GM04503 (cell line): ENCODE measurements at places on chromosomes 13 and 19.
A peak's percentile ranks its signal among the peaks of the same experiment; 100 is the strongest.

DNA sequence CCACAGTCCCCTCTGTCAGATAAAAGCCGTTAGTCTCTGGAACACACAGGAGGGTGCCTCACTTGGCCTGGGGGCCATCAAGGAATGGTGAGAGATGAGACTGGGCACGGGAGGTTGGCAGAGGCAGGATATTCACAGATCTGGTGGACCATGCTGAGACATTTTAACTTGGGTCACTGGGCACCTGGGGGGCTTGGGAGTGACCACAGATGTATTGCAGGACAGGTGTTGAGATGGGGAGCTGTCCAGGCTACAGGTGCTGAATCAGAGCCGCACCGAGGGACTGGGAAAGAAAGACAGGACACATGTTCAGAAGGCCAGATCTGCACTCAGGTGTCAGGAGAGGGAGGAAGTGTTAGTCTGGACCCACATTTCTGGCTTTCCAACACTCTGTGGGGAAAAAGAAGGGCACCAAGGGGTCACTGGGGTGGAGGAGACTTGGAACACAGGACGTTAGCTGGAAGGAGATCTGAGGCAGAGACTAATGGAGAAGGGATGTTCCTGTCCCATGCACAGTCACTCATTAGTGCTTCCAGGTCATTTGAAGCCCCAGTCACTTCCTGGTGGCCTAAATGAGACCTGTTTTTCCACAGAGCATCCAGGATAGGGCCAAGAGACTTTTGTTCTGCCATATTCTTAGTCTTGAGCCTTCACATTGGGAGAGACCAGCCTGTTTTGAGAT is 56.1 kb downstream of the CHST8 start:
- no peak for DNase-seq

DNA sequence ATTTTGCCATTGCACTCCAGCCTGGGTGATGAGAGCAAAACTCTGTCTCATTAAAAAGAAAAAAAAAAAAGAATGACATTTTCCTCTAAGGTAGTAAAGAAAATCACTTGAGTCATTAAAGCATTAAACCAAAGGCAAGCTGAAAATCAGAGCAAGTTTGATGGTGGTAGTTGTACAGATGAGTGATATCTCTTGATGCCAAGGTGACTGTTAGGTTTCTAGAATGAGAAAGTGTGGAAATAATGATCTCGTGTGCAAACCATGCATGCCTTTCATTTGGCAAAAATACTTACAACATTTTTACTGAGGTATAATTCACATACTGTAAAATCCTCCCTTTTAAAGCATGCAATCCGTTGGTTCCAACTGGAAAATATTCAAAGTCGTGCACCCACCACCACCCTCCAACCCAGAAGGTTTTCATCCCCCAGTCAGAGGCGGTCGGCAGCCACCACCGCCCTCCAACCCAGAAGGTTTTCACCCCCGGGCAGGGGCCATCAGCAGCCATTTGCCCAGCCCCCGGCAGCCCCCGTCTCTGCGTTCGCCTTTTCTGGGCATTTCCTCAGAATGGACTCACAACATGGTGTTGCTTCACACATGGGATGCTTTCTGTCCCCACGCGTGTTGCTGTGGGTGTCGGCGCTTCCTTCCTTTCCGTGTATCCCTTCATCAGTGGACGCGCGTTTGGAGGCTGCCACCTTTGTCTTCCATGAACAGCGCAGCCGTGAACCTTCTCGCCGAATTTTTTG is 90.2 kb downstream of the ATP11A start:
- peak; percentile 12 for DNase-seq

DNA sequence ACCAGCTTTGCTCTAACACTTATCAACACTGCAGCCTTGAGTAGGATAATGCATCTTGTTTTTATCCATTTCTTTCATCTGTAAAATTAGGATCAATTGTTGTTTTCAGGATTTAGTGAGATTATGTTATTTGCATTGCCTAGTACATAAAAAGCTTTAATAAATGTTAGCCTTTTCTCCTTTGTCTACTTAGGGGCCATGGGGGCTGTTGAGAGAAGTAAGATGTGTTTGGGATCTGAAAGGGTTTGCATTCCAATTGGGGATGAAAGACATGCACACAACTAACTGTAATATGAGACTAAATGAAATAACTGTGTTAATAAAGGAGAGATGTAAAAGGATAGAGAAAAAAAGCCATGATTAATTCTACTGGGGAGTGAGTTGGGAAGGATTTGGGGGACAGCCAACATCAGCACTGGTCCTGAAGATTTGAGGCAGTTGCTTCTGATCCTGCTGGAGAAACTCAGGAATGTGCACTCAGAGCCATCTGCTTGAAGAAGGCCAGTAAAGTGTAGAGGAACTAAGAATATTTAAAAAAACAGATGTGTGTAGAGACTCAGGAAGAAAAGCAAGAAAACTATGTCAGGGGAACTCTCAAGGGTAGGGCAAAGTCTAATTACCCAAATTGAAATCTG is 236.3 kb downstream of the OLFM4 start:
- no peak for DNase-seq

DNA sequence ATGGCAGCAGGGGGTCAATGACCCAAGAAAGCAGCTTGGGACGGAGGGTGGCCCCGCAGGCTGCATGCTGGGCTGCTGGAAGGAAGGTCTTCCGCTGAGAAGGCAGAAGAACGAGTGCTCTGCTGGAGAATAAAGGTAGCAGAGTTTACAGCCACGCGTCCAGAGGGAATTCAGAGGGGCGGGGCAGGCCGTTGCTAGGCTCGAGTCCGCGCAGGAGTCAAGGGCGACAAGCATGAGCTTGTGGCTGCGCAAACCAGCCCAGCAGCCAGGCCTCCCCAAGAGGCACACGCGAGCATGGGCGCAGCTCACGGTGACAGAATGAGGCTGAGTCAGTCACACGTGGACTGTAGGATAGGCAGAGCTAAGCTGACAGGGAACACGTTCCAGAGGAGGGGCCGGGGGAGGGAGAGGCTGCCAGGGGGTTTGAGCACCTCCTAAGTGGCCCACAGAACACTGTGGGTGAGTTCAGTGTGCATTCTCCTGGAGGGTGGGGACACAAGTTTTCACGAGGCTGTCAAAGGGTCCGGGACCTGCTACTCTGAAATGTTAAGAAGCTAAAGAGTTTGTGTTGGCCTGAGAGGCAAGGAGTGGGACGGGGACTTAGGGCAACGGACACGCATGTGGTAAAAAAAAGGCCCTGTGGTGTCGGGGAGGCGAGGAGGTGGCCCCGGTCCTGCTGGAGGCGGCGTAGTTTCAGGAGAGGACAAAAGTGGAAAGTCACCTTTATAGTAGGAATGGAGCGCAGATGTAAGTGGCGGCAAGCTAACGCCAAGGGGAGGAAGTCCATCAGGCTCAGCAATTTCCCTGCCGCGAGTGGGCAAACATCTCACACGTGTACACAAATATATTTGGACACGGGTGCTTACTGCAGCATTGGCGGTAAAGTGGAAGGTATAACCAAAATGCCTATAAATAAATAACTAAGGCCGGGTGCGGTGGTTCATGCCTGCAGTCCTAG is 17.7 kb downstream of the RFX2 start:
- DNase-seq, result peak; percentile 82

DNA sequence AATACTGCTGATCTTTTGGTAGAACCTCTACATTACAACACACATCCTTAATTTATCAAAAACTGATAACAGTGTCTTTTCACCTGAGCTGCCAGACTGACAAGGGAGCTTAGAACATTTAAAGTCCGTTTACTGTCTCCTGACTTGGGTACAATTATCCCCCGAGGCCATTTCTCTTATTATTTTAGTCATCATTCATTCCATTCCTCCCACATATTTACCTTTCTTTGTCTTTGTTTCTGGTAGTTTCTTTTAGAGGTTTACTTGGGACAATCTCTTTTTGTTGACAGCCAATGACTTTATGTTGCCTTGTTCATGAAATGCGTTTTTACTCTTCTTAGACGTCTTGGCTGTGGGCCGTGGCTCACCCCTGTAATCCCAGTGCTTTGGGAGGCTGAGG is 186.9 kb downstream of the PCCA start:
- DNase-seq, result no peak

DNA sequence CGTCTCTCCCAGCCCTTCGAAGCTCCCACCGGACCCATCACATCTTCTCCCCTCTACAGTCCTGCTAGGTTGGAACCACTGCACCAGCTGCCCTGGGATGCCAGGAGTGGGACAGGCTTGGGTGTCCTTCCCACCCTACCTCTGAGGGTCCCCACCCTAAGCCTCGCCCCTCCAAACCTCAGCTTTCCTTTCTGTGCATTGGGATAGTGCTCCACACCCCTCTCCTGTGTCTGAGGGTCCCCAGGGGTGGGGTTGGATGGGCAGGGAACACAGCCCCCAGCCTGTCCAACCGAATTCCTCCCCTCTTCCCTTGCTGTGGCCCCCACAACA is 1.9 kb upstream of the BCL3 start:
- DNase-seq, result no peak

DNA sequence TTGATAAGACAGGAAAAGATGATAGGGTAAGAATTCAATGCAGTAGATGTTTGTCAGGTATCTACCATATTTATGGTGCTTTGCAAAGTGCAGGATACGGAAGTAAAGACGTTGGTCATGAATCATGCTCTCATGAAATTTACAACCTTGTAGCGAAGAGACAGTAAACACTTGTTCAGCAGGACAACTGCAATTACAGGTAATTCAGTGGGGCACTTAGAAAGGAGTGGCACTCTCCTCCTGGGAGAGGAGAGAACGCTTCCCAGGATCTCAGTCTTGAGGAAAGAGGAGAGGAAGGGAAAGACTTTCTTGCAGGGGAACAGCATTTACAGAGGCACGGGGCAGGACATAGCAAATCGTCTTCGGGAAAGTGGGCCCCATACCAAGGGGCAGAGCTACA is 46.4 kb downstream of the SOX1 start:
- DNase-seq, result no peak

DNA sequence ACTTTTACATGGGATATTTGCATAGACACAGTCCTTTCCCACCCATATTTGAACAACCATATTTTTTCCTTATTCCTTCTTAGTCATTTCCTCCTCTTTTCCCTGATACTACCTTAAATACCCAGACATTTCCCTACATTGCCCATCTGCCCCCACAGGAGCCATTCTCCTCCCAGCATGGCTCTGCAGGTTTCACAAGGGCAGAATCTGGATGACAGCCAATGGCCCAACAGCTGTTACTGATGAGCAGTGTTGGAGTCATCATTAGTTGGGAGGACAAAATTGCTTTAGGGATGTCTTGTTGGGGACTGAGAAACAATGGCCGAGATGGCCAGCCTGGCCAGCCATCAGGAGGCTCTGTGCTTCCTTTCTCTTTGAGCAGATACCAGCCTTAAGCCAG is 209.5 kb downstream of the KLF5 start:
- peak; percentile 22 for DNase-seq

- no peak for DNase-seq
Observed at GRCh38 chr19:12482509-12482886, 2.1 kb downstream of the ZNF709 start.

- peak; percentile 39 for DNase-seq
Observed at GRCh38 chr13:74061926-74062595, 72.1 kb downstream of the KLF12 start.

DNA sequence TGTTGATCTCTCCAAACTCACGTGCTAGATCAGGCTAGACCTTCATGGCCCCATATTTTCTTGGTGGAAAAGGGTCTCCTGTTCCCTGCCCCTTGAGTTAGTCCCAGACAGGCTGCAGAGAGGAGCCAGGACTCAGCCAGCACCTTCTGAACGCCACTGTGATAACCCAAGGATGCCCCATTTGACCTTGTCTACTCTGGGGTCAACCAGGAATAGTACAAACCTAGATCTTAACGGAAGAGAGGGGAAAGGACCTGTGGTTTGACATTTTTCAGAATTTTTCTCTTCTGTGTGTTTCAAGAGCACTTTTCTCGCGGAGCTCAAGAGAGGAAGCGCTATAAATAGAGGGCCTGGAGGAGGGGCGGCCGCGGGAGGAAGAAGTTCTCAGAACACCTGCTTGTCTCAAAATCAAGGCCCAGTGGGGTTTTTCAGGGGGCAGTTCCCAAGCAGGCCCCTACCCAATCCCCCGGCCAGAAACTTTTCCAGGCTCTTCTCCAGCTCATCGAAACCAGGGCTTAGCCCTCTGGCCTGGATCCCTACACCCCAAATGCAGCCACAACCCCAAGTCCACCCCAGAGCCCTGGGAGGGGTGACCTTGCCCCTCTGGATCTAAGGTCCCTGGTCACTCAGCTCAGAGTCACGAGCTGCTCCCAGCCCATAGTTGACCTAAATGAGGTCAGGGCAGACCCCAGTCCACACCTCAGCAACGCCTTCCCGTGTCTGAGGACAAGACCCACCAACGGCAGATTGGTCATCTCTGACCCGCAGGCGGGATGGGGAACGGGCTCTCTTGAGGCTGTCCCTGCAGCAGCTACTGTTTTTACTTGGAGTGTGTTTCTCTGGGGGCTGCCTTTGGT is 75.6 kb upstream of the TM9SF2 start:
- DNase-seq, result no peak

DNA sequence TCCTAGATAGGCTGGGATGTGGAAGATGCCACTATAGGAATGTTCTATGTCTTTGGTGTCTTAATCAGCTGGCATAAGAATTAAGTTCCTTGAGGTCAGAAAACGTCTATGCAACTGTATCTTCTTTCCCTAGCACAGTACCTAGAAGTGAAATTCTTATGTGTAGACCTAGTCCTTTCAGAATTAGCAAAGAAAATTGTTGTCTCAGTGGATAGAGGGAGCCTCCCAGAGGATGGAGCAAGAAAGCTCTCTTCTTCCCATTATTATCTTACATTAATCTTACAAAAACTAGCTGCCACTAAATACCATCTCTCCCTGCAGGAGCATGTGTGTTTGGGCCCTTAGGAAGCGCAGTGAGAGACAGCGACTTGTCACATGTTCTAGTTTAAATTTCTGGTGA is 11.6 kb downstream of the CLDN10 start:
- DNase-seq, result no peak

GRCh38 chr13:35830850-35831450 is 300.2 kb downstream of the DCLK1 start:
- no peak for DNase-seq

- DNase-seq, result no peak
Observed at GRCh38 chr19:43300876-43301765, 31.8 kb upstream of the PSG9 start.
